ENCODE measurements at places on chromosomes 1 and 21. TPM values are rescaled to one million over a fixed set of nuclear protein-coding genes. Genes with fewer than 3 reads are reported as not detected.

TCP10L gene
- not detected for total RNA-seq

SLC45A1 gene
- total RNA-seq, result 1.0 TPM

MXRA8 gene
- 0.62 TPM for total RNA-seq

LPAR3 gene
- 0.73 TPM for total RNA-seq

GNG4 gene
- total RNA-seq, result under 0.01 TPM

CRP gene
- not detected for total RNA-seq

SPRR3 gene
- 0.34 TPM for total RNA-seq

LIN9 gene
- total RNA-seq, result 9.3 TPM

TINAGL1 gene
- total RNA-seq, result 0.31 TPM

FNDC10 gene
- total RNA-seq, result 20.0 TPM

MYCL gene
- under 0.01 TPM for total RNA-seq

HMGN2 gene
- total RNA-seq, result 188 TPM

C4BPA gene
- not detected for total RNA-seq

RIPPLY3 gene
- not detected for total RNA-seq

LDLRAD1 gene
- total RNA-seq, result not detected

RHEX gene
- total RNA-seq, result not detected

VPS26C gene
- total RNA-seq, result 125 TPM

RNU11 gene
- total RNA-seq, result not detected

LAD1 gene
- 0.34 TPM for total RNA-seq

TAF12 gene
- total RNA-seq, result 29.4 TPM

CFHR2 gene
- total RNA-seq, result not detected

VWA5B1 gene
- not detected for total RNA-seq

XPR1 gene
- 24.6 TPM for total RNA-seq

MTF2 gene
- 12.4 TPM for total RNA-seq

RNF186 gene
- not detected for total RNA-seq

FAM110D gene
- not detected for total RNA-seq
